ENCODE measurements at places on chromosomes 16 and 17.

DNA sequence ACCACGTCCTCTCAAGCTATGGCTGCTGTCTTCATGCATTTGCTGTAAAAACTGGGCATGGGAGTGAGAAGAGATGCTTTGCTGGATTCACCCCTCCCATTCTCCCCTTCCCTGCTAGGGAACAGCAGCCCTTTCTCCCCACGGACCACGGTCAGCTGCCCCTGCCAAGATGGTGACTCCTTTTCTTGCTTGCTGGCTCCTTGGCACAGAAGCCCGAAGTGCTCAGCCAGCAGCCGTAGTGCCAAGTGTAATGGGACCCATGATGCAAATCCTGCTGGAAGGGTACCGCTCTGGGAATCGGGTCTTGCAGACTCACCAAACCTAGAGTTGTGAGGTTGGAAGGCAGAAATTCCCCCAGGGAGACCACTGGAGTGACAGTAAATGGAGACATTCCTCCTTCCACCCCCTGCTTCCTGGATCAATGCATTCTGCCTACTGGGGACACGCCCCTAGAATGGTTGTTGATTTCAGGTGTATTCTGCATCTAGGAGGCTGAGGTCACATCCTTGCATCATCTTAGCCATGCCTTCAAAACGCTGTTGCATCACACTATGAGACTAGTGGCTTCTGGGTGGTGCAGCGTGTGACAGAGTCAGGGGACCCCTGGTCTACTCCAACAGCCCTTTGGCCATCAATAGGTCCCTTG, 63.0 kb upstream of the CBX4 start:
- no peak for DNase-seq

GRCh38 chr17:46979147-46979863, at the start of gene RPRML:
RPRML (minus strand) TSS chr17:46979253; CDS start chr17:46979007, 246 bp downstream.
- peak; percentile 26 for DNase-seq

DNA sequence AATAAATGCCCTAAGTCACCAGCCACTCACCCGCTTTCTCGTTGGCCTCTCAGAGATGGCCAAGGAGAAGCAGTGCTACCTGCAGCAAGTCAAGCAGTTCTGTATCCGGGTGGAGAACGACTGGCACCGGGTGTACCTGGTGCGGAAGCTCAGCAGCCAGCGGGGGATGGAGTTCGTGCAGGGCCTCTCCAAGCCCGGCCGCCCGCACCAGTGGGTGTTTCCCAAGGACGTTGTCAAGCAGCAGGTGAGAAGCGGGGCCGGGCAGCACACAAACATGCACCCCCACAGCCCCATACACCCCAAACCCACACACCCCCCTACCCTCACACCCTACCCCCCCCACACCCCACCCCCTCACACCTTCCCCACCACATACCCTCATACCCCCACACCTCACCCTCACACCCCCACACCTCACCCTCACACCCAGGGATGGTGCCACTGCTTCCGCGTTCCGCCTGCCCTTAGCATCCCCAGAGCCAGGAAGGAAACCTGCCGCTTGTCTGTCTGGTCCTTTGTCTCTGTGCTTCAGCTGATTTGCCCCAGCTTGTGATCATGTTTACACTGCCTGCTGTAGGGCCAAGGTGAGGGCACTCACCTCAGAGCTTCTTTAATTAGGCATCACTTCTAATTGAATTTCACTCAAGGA, 41.9 kb upstream of the ENDOV start:
- DNase-seq = no peak

- no peak for DNase-seq
Measured at GRCh38 chr17:39556423-39556822, 51.3 kb downstream of the NEUROD2 start.

GRCh38 chr17:58402679-58403078, 14.7 kb downstream of the RNF43 start:
- DNase-seq = no peak

GRCh38 chr17:80758481-80759376, 214.1 kb downstream of the RPTOR start:
- DNase-seq = no peak

DNA sequence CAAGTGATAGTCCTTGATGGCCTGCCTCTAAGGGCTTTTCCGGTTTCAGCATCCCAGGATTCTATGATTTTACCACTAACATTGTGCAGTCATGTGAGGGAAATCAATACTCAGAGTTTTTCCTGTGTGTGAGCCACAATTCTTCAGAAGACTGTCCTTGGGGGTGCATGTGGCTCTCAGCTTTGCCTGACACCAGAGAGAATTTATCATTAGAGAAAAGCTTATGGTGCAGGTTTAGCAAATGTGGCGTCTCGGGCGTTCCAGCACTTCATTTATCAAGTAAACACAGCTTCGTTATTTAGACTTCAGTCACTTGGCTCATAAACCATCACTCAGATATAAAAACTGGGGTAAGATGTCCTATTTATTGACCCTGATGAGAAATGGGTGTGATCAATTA, 62.8 kb downstream of the SPACA3 start:
- DNase-seq = no peak

DNA sequence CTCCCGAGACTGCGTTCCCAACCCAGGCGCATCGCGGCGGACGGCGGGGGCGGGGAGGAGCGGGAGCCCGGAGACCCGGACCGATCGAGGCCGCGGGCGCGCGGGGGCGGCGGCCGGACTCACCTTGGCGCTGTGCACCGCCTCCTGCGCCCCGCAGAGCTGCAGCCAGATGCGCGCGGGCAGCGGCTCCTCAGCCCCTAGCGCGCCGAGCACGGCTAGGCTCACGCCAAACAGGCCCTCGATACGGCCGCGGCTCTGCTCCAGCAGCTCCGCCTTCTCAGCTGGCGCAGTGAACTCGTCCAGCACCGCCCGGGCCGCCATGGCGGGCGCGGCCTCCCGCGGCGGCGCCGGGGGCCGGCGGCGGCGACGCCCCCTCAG, 339 bp downstream of the N4BP1 start:
- DNase-seq = peak; percentile 66

GRCh38 chr16:74201576-74201975, 95.0 kb upstream of the PSMD7 start:
- no peak for DNase-seq

DNA sequence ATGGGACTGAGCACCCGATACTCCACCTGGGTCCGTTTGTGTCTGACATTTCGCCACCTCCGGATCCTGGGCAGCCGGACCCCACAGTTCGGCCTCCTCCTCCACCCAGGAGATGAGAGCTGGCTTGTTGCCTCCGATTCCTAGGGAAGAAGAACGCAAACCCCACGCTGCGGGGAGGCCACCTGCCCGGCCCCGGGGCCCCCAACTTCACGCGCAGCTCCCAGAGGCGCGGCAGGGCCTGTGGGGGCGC, 542 bp downstream of the ZNF764 start:
- no peak for DNase-seq

GRCh38 chr17:15920758-15921239, 24.1 kb upstream of the ADORA2B start:
- DNase-seq = no peak

DNA sequence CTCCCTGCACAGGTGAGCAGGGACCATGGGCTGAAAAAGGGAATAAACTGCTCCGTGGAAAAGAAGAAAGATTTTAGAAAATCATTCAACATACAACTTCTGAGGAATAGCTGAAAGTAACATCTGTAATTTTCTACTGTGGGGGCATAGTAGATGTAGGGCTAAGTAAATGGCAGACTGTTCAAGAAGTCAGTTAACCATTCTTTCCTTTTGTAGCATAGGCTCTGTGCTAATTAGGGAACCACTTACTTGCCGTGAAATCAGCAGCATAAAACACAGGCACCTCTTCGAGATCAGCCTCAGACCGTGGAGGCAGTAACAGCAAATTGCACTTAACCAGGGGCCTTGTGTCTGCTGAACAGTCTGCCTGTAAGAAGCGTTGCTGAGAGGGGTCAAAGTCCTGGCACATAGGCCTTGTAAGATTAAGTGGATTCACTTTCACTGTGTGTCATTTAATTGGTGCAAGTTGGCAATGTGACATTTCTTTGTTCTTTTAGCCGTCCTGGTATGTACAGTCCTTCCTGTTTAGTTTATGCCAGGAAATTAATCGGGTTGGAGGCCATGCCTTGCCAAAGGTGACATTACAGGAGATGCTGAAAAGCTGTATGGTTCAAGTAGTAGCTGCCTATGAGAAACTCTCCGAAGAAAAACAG, 10.4 kb downstream of the COG1 start:
- DNase-seq = no peak
